ENCODE measurements at places on chromosomes 5 and 9.

- DNase-seq = peak; percentile 53
Observed at GRCh38 chr5:158465086-158465972, 606.4 kb upstream of the CLINT1 start.

DNA sequence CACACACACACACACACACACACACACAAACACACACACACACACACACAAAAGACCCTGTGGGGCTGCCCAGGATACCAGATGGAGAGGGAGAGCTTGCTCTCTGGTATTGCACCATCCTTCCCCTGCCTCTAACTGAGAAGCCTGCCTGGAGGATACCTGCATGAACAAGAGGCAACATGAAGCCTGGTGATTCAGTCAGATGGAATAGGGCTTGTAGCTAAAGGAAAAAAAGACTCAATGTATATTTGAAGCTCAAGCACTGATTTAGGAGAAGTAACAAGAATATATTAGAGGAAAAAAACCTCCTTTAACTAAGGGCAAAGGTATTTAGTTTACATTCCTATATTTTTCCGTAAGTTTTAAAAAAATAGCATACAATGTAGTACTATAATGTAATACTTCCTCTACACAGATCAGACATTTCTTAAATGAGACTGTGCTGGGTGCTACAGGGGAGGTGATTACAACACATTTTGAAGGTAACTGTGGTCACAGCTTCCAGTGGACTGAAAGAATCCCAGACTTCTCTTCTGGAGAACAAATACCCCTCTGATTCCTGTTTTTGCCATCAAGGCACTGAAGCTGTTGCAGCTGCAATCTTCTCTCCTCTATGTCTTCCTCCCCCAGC lies 169.3 kb downstream of the DCP2 start:
- DNase-seq = no peak

- peak; percentile 83 for DNase-seq
Observed at GRCh38 chr5:159345336-159345735, 15.0 kb upstream of the IL12B start.

GRCh38 chr5:1293416-1294205 lies 1.3 kb downstream of the TERT start:
- no peak for DNase-seq

GRCh38 chr5:128384068-128384467 lies 154.0 kb downstream of the FBN2 start:
- DNase-seq = no peak

GRCh38 chr5:154516475-154516874 lies 38.4 kb upstream of the HAND1 start:
- no peak for DNase-seq

GRCh38 chr5:173524136-173524535 lies 92.3 kb downstream of the BOD1 start:
- DNase-seq = no peak

DNA sequence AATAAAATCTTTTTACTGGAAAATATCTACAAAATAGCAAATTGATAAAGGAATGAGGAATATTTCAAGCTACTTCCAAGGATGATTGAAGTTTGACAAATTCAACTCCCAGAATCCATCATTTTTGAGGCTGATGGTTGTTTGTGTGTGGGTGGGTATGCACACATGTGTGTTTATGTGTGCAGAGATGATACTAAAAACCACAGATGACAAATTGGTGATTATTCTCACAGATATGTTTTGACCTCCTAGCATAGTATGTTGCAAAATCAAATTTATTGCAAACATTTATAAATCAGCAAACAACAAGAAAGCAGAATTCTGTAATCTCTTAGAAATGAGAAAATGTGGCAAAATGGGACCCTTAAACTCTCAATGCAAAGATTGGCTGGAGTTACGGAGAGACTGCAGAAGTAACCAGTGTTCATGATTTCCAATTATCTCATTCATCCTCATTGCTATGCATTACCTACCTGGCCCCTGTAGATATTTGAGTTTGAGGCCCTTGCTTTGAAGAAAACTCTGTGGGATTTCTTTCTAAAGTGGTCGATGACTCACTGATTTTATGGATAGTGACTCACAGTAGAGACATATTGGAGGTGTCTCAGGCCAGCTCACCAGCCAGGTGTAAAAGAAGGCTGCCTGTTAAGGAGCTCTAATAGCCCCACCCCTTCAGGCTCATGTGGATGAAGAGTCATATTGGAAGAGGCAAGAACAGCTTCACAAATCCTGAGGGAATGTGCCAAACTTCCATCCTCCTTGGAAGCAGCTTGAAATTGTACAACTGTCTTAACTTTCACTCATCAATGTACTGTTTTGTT lies 44.6 kb upstream of the TMC1 start:
- DNase-seq = no peak

DNA sequence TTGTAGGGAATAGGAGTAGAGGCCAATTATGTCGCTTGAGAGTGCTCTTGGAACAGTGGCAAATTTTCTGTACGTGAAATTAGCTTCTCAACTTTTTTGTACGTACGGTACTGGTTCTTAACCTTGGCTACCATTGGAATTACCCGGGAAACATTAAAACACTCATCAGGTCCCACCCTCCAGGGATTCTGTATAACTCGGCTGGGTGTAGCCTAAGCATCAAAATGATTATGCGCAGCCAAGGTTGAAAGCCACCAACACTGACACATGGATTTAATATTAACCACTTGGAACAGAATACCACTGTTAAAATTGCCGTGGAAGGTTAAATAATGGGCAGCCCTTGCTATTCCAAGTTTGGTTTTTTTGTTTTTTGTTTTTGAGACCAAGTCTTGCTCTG lies 17.4 kb downstream of the DNAJA1 start:
- no peak for DNase-seq

GRCh38 chr5:12566441-12566840 lies 662.2 kb upstream of the CTNND2 start:
- no peak for DNase-seq

DNA sequence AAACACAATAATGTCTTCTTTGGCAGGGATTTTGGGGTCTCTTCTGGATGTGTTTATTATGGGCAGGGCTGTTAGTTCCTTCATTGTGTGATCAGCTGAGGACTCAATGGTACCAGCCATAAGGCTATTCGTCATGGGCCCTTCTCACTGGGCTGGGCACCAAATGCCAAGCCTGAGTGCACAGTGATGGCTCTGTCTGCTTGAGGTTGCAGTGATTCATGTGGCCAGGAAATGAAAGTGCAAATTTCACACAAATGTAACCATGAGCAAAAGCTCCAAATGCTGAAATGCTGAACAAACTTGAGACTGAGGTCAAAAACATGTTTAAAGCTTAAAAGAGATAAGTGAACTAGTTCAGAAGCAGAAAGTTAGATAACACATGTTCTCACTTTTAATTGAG lies 191.0 kb downstream of the TARS1 start:
- DNase-seq = no peak

DNA sequence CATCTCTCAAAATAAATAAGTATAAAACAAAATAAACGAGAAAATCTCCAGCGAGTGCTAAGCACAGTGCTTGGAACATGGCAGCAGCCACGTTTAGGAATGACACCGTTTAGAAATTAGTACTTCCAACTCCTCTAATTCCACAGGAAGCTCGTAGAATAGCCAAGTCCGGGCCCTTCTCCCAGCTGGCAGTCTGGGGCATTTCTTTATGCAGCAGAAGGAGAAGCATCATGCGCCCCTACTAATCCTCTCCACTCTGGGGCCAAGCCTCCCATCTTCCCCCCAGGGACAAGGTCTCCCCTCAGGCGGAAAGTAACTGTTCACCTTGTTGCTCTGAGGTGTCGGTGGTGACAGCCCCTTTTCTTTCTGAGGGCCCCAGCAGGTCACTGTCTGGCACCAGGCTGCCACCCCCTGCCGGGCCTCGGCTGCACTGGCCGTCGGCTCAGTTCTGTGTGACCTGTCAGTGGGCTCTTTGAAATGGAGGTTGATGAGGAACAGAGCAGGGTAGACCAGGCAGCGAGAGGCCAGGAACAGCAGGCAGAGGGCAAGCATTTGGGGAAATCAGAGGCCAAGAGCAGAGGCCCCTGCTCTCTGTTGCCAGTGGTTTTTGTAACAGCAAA lies 113.5 kb upstream of the WWC1 start:
- no peak for DNase-seq

DNA sequence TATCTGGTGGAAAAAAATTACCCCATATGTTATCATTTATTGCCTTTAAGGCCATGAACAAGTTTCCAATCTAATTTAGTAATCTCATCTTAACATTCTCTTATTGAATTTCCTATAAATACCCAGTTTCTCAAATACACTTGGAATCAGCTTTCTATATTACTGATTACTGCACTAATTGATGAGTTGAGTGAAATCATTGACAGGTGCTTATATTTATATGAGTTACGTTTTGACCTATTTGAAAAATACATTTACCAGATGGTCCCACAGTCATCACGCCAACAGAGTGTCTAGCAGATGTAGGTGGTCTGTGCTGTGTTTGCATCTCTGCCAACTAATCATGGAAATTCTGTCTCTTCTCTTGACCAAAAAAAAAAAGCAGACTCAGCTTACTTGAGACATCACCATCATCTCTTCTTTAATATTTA lies 307.3 kb upstream of the NREP start:
- no peak for DNase-seq

- DNase-seq = no peak
Observed at GRCh38 chr5:72000707-72001106, 106.6 kb upstream of the MAP1B start.

Data from inflammatory macrophage (primary cell).